ENCODE measurements at places on chromosomes 5 and 9. TPM values are rescaled to one million over a fixed set of nuclear protein-coding genes. Genes with fewer than 3 reads are reported as not detected.

DNA sequence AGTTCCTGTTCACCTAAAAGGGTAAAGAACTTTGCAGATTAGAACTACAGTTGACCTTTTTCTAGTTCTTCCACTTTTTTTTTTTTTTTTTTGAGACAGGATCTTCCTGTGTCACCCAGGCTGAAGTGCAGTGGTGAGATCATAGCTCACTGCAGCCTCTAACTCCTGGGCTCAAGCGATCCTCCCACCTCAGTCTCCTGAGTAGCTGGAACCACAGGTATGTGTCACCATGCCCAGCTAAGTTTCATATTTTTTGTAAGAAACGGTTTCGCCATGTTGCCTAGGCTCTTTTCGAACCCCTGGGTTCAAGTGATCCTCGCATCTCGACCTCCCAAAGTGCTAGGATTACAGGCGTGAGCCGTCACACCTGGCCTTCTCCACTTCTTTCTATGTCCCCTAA is 39.7 kb upstream of the TNFAIP8 start:
- H3K36me3 ChIP-seq = no peaks in the 10 kb centered on the region
- no peak for DNase-seq
- H3K27me3 ChIP-seq = no peaks in the 10 kb centered on the region
- no peak overlapping the region for H3K27ac ChIP-seq
- no peaks in the 10 kb centered on the region for H3K4me1 ChIP-seq
- H3K4me3 ChIP-seq = no peak overlapping the region

- H3K27me3 ChIP-seq = no peaks in the 10 kb centered on the region
- H3K4me1 ChIP-seq = peaks cover 19% of the 10 kb centered on the region
- DNase-seq = no peak
Observed at GRCh38 chr9:91060520-91061343, 259.1 kb downstream of the SYK start.

DNA sequence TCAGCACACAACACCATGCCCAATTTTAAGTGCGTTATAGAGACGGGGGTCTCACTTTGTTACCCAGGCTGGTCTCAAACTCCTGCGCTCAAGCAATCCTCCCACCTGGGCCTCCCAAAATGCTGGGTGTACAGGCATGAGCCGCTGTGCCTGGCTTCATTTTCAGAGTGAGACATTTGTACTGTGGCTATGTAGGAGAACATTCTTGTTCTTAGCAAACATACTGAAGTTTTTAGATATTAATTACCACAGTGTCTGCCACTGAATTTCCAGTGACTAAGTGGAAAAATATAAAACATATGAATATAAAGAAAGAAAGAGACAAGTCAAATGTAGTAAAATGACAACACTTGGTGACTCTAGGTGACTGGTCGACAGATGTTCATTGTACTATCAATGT is 20.9 kb downstream of the BTNL9 start:
- no peaks in the 10 kb centered on the region for H3K36me3 ChIP-seq
- DNase-seq = no peak
- no peaks in the 10 kb centered on the region for H3K4me1 ChIP-seq
- no peak overlapping the region for H3K27ac ChIP-seq

DNA sequence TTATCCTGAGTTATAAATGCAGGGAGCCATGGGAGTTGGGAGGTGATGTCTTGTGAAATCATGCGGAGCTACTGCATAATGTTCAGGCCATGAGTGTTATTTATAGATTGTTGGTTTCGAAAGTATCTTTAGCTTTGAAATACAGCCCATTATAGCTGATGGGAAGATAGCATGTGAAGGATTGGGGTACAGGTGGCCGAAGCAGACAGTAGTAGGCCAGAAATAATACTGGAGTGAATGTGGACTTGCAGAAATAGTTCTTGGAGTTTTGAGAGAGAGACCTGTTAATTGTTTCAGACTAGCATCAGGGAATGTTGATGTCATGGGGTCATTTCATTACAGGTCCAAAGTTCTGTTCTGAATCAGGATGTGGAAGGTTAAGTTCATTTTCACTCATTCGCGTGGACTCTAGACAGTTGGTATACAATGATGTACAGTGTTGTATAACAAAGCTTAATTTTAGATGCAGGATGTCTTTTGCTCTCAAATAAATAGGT is 3.8 kb downstream of the ATP6V1G1 start:
- peaks cover 23% of the 10 kb centered on the region for H3K36me3 ChIP-seq
- H3K4me1 ChIP-seq = peaks cover 5% of the 10 kb centered on the region
- H3K4me3 ChIP-seq = peak overlapping the region; percentile 18
- no peak for DNase-seq
- no peaks in the 10 kb centered on the region for H3K27me3 ChIP-seq

DNA sequence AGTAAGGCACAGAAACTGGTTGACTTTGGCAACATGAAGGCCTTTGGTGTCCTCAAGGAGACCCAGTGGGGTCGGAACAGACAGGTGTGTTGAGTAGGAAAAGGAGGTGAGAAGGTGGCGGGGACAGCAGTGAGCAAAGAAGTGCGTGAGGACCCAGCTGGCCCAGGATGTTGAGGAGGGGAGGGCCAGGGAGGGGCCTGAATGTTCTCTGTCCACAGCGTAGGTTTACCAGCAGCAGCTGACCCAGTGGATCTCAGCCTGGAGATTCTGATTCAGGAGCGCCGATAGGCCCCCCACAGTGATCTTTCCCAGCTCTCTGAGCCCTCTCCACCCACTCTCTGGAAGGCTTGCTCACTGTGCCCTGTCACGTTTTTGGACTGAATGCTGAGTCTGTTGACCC is 88.5 kb downstream of the DAB2IP start:
- H3K4me3 ChIP-seq = no peak overlapping the region
- H3K36me3 ChIP-seq = no peaks in the 10 kb centered on the region
- DNase-seq = no peak
- no peaks in the 10 kb centered on the region for H3K27me3 ChIP-seq
- H3K4me1 ChIP-seq = no peaks in the 10 kb centered on the region

DNA sequence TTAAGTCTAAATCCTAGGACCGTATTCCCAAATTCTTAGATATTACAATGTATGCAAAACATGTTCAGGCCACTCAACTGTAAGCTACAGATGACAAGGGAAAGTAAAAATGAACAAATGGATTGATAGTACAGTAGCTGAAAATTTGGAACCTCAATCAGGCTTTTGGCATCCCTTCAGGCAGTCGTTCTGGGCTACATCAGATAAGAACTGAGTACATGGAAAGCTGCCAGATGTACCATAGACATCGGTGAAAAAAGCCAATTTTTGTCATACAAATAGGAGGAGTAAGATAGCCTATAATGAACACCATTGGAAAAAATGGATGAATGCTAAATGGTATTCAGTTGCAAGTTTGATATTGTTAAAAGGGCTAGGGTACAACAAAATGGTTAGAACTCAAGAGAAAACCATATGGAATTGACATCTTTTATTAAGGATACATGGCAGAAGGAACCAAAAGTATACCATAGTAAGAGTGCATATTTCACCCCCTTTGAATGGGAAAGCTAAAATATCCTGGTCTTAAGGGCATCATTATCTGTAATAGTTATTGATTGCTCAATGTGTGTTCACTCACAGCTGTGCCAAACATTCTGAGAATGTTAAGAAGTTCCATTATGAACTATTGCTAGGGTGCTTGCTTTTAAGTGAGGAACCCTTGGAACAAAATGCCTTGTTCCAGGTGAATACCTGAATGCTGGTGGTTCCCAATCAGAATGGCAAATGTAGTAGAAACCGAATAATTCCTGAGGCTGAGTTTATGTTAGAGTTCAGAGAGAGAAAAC is 86.4 kb downstream of the NR3C1 start:
- H3K27ac ChIP-seq = no peak overlapping the region
- DNase-seq = no peak
- no peaks in the 10 kb centered on the region for H3K4me1 ChIP-seq
- H3K36me3 ChIP-seq = no peaks in the 10 kb centered on the region
- no peaks in the 10 kb centered on the region for H3K27me3 ChIP-seq

DNA sequence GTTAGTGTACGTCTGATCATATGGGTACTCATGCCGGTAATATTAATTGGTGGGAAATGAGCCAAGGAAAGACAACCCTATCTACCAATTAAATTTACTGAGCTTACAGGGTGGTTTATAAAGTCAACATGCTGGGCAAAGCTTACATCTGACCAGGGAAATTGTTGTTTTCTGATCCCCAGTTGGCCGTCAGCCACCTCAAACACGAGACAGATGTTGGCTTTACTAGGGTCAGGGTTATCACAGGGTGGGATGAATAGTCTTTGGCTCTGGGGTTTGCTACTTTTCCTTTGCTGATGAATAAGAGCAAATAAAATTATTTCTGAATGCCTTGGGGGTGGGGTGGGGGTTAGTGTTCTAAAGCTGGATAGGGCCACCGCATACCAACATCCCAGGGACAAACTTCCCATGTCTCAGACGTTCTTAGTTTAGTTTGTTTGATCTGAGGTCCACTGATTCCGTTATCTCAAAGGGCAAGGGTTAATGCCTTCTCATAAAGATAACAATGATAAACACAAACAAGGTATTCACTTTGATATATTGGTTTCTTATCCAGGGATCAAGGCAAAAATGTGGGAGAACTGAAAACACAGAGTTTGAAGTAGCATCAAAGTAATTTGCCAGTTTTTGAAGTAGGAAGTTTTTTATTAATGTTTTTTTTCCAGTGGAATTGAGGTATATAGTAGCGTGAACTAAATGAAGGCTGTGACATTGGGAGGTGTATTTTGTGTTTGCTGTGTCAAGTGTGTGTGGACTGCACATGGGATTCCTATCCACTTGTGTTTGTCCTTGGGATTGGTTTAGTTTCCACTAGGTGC is 109.1 kb upstream of the RPS23 start:
- no peak overlapping the region for H3K4me3 ChIP-seq
- DNase-seq = peak; percentile 66
- no peaks in the 10 kb centered on the region for H3K27me3 ChIP-seq
- H3K36me3 ChIP-seq = no peaks in the 10 kb centered on the region

- H3K27me3 ChIP-seq = no peaks in the 10 kb centered on the region
- no peak for DNase-seq
- H3K27ac ChIP-seq = no peak overlapping the region
- no peaks in the 10 kb centered on the region for H3K4me1 ChIP-seq
- no peaks in the 10 kb centered on the region for H3K36me3 ChIP-seq
Observed at GRCh38 chr9:137891588-137892423, 14.2 kb downstream of the CACNA1B start.

DNA sequence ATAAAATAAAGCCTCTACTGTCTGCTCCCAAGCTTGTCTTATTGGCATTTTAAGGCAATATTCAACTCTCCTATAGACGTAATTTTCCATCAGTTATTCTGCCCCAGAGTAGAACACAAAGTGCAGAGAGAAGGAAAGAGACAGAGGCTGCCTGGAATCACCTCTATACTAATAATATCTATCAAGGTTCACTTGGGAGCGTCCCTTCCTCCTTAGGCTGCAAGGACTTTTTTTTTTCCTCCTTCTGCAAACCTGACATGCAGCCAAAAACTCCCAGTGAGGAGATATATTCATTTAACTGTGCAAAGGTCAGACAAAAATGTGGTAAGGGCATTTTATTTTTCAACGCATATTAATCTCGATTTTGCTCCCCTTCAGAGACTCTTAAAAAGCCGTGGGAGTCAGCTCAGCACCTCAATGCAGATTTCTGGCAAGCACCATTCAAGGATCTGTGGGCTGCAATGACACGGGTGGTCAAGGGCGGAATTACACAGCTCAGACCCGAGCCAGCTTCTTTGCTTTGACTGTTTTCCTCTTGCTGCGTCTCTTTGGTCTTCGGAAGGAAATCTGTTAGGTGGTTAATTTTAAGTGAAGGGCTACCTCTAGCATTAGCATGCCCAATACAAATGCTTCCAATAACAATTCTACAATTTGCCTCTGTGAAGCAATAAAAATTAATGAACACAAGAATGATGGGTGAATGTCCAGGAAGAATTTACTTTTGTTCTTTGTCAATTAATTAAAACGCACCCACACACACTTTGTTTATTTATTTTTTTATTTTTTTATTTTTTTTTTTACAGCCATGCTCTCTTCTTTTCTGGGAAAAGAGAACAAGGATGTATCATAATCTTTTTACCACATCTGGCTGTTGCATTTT is 587.7 kb upstream of the GRAMD2B start:
- no peaks in the 10 kb centered on the region for H3K4me1 ChIP-seq
- H3K4me3 ChIP-seq = no peak overlapping the region
- no peak overlapping the region for H3K27ac ChIP-seq

GRCh38 chr5:13945271-13945670 is 783 bp upstream of the DNAH5 start:
- no peaks in the 10 kb centered on the region for H3K4me1 ChIP-seq
- H3K27ac ChIP-seq = no peak overlapping the region
- H3K36me3 ChIP-seq = no peaks in the 10 kb centered on the region

GRCh38 chr9:85283421-85283820 is 458.3 kb downstream of the AGTPBP1 start:
- no peak overlapping the region for H3K27ac ChIP-seq
- no peaks in the 10 kb centered on the region for H3K27me3 ChIP-seq
- H3K4me3 ChIP-seq = no peak overlapping the region
- no peak for DNase-seq
- H3K4me1 ChIP-seq = no peaks in the 10 kb centered on the region

- H3K4me3 ChIP-seq = peak overlapping the region; percentile 62
- no peaks in the 10 kb centered on the region for H3K27me3 ChIP-seq
- H3K36me3 ChIP-seq = no peaks in the 10 kb centered on the region
- peaks cover 19% of the 10 kb centered on the region for H3K4me1 ChIP-seq
Observed at GRCh38 chr9:128818839-128819715, 777 bp downstream of the ENDOG start.

- DNase-seq = no peak
- no peaks in the 10 kb centered on the region for H3K36me3 ChIP-seq
- H3K4me1 ChIP-seq = no peaks in the 10 kb centered on the region
Observed at GRCh38 chr5:27778121-27778520, 739.7 kb upstream of the CDH9 start.

DNA sequence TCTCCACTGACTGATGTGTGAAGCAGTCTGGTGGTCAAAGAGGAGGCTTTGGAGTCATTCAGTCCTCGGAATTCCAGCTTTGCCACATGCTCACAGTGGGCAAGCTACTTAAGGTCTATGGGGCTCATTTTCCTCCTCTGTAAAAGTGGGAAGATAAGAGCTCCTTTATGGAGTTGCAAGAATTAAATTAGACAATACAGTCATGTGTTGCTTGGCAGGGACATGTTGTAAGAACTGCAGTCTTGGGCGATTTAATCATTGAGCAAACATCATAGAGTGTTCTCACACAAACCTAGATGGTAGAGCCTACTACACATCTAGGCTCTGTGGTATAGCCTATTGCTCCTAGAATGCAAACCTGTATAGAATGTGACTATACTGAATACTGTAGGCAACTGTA is 253.9 kb downstream of the SH3GL2 start:
- no peaks in the 10 kb centered on the region for H3K36me3 ChIP-seq
- no peaks in the 10 kb centered on the region for H3K4me1 ChIP-seq

The MEIKIN gene
- total RNA-seq = not detected

The DMRT2 gene
- not detected for total RNA-seq

The THOC3 gene
- total RNA-seq = 26.6 TPM

The GCNT4 gene
- 0.44 TPM for total RNA-seq

All from right lobe of liver (tissue), 6 donors.